Fibroblast of skin of scalp (primary cell): ENCODE measurements at places on chromosomes 1 and 21.

GRCh38 chr1:6330410-6330911, 63.1 kb downstream of the ACOT7 start:
- peak; percentile 54 for DNase-seq

DNA sequence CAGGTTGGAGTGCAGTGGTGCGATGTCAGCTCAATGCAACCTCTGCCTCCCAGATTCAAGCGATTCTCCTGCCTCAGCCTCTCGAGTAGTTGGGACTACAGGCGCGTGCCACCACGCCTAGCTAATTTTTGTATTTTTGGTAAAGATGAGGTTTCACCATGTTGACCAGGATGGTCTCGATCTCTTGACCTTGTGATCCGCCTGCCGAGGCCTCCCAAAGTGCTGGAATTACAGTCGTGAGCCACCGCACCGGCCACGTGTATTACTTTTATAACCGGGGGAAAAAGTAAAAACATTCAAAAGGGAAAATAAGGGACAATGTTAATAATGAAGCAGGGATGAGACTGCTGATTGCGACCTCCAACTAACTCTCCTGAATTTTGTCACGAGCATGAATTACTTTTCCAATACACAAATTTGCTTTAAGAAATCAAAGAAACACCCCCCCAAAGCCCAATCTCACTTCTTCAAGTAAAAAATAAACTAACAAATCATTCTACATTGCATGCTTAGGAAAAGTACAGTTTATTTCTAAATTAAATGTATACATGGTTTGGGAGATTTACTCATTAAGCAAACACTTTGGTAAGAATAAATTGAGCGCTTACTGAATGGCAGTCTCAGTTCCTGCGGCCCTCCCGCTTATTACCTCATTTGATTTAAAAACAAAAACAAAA, 521 bp upstream of the ZBED6 start:
- no peak for DNase-seq

- DNase-seq: no peak
Measured at GRCh38 chr1:193516755-193517388, 330.5 kb upstream of the B3GALT2 start.

GRCh38 chr21:25373126-25374082, 233.9 kb downstream of the MRPL39 start:
- DNase-seq: no peak

DNA sequence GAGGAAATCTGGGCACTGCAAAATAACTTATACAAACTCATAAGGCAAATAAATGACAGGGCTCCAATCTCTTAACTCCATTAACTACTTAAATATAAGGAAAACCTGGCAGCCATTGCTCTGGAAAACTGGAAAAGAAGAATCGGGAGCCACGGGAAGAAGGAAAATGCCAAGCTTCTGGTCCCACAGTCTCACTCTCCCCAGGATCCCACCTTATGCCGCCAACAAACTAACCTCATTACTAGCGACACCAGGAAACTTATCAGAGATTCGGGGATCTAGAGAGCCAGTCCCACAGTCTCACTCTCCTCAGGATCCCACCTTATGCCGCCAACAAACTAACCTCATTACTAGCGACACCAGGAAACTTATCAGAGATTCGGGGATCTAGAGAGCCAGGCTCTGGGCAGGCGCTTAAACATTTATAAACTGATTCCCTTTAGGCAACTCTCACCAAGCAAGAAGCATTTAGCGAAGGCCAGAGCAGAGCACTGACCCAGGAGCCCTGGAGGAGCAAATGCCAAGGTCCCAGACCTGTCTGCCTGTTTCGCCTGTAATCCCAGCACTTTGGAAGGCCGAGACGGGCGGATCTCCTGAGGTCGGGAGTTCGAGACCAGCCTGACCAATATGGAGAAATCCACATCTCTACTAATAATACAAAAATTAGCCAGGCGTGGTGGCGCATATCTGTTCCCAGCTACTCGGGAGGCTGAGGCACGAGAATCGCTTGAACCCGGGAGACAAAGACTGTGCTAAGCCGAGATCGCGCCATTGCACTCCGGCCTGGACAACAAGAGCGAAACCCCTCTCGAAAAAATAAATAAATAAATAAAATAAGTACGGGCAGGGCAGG, 720 bp downstream of the PSMB2 start:
- DNase-seq: no peak

DNA sequence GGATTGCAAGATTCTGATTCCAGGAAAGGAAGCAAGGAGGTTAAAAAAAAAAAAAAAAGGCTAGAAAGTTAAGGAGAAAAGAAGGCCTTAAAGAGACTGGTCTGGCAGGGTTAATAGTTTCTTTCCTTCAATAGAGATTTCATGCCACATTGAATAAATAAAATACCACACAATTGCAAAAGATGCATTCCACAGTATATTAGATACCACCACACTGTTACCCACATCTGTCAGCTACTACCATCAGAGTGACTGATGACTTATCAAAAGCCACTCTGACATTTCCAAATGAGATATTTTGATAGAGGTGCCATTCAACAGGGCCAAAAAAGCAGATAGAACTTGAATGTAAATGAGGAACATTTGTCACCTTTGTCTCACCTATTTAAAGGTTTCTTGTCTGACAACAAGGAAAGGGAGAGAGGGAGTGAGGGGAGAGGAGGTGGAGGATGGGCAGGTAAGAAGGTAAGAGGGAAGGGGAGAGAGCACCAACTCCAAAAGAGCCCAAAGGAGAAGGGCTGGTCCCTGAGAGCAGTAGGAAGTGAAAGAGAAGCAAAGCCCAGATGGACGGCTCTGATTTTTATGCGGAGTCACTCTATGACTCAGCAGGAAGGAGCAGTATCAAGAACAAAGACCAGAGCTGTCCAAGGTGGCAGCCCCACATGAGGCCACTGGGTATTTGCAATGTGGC, 38.3 kb downstream of the LRRN2 start:
- DNase-seq: peak; percentile 65

- peak; percentile 12 for DNase-seq
Measured at GRCh38 chr1:22529901-22530621, 33.2 kb upstream of the EPHA8 start.

DNA sequence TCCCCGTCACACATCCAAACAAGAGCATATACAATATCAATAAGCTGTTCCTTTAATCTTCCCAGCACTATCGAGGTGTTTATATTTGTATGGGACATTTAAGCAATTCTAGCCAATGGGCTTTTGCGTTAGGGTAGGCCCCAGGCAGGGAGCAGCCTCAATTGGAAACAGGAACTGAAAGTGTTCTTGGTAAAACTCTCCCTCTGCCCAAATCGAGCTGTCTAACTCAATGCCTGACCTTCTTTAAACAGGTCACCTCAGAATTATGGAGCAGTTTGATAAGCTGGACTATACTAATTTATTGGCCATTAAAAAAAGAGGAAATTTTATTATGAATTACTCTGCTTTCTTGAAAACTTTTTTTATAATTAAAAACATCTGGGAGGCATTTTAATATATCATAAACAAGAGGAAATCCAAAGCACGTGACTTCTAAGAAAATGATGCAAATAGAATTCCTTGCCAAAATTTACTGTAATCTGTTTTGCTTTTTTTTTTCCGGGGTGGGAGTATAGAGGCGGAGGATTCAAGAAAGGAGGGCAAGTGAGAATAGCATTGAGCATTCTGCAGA, 498.1 kb downstream of the LMO4 start:
- DNase-seq: peak; percentile 84

DNA sequence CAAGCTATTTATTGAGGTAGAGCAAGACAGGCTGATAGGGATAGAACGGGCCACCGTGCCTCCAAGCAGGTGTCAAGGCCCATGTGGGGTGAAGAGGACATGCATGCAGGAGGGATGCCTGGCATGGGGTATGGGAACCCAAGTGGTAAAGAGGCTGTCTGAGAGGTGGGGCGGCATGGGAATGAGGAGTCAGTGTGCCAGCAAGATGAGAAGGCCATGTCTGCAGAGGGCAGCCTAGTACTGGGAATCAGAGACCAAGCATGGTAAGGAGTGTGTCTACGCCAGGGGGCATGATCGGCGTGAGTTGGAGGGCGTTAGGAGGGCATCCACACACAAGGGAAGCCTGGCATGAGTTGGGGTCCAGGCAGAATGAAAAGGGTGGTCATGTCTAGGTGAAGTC, 303.7 kb upstream of the PLD5 start:
- DNase-seq: no peak

- DNase-seq: no peak
Measured at GRCh38 chr21:15037095-15037899, 27.5 kb downstream of the NRIP1 start.

GRCh38 chr1:95284420-95284819, 50.4 kb downstream of the RWDD3 start:
- no peak for DNase-seq

GRCh38 chr1:30028939-30029338, 694.4 kb downstream of the MATN1 start:
- DNase-seq: no peak

DNA sequence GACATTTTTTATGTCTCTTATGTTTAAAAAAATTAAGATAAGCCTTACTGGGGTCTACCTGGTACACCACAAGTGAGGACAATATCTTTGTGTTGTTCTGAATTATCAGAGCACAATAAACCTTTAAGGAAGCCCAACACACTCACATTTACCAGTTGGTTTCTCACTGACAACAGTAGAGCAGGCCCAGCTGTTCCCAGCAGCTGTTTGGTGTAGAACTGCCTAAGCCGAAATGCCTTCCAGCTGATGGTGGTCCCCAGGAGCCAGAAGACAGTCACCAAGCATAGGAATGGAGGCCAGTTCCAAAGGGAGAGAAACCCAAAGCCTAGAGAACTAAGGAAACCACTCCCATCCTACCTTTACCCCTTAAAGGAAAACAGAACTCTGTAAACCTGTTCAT, 428.6 kb upstream of the CAMK1G start:
- no peak for DNase-seq

DNA sequence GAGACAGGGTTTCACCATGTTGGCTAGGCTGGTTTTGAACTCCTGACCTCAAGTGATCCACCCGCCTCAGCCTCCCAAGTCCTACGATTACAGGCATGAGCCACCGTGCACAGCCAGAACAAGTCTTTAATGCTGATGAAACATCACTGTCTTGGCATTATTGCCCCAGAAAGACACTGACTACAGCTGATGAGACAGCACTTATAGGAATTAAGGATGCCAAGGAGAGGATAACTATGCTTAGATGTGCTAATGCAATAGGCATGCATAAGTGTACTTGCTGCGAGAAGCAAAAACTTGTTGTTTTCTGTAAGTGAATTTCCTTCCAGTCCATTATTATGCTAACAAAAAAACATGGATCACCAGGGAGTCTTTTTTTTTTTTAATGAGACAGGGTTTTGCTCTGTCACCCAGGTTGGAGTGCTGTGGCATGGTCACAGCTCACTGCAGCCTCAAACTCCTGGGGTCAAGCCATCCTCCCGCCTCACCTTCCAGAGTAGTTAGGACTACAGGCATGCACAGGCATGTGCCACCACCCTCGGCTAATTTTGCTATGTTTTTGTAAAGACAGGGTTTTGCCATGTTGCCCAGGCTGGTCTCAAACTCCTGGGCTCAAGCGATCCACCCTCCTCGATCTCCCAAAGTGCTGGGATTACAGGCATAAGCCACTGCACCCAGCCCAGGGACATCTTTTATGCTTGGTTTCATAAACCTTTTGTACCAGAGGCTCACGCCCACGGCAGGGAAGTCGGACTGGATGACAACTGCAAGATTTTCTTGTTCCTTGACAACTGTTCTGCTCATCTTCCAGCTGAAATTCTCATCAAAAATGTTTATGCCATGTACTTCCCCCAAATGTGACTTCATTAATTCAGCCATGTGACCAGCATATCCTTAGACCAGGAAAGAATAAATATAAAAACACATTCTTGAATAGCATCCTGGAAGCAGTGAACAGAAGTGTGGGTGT, 23.1 kb downstream of the RHEX start:
- peak; percentile 60 for DNase-seq

DNA sequence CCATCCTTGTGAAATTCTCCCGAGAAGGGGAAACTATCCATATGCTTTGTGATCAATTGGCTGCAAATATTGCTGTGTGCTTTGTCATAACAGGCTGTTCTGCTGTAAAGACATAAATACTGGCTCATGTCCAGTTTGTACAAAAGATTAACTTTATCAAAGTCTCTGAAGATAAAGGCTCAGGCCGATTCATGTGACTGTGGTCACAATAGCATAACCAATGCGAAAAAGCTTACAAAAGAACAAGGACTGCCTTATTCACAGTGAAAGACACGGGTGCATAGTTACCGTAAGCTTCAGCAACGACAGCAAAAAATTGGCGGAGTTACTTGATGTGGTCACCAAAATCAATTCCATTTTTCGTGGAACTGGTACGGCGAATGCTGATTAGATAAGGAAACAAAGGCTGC, 173.6 kb upstream of the CHRM3 start:
- no peak for DNase-seq

DNA sequence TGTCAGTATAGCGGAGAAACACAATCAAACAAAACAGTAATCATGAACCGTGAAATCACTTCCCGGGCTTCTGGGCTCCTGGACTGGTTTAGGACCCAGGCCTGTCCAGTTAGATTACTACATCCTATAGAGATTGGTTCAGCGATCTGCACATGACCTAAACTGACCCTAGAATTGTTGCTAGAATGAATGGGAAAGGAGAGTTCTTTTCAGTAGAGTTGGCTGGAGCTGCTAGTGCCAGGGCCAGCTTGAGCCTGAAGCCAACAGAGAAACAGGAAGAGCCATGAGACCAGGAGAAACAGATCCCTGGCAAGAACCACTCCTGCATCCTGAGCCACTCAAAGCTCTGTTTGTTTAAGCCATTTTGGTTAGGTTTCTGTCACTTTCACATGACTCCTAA, 474.3 kb upstream of the C1orf87 start:
- DNase-seq: no peak

GRCh38 chr1:20184481-20184900, 1.4 kb upstream of the UBXN10 start:
- DNase-seq: no peak

DNA sequence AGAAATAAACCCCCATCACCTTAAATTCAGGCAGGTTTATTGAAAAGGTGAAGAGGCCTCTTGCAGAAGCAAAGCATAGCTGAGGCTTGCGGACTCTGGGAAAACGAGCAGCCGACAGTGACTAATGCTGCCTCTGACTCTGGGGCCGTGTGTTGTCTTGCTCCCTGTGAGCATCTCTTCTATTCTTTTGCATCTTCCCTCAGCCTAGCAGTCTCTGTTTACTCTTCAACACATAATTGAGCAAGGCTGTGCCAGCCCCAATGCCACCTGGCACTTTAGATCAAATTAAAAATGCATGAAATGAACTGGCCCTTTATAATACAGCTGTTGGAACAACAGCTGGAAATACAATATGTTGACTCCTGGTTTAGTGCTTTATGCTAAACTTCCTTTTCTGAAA, 18.4 kb upstream of the REG4 start:
- DNase-seq: no peak
